Osteoblast (primary cell): ENCODE measurements at places on chromosomes 3 and 15.

DNA sequence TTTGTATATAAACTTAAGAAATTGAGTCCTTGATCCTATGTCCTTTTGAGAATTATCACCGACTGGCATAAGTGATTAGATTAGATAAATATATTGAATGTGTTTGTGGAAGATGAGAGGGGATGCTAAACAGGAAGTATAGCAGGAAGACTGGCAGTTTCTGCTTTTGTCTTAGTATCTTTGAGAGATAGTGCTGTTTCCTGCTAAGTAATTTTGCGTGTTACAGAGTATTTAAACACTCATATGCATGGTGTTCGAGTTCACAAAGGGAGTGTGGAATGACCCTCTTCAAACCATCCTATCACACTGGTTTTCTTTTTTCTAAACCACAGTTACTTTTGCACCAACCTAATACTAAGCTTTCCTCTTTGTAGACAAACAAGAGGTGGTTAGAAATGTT is 106.0 kb downstream of the KLHL25 start:
- no peak for DNase-seq

DNA sequence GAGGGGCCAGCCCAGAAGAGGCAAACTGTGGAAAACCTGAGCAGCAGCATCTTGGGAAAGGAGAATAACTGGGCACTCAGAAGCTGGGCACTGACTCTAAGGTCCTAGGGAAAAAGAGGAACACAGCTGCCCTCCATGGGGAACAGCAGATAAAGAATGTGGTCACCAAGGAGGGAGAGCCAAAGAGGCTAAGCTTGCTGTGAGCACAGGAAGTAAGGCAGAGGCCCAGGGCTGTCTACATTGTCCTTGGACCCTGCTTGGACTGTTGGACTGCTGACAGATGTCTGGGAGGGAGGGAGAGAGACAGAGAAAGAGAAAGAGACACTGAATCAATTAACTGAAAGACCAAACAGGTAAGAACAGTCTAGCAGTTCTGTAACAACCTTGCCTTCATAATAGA is 4.5 kb upstream of the MNS1 start:
- DNase-seq, result no peak

GRCh38 chr3:13296662-13297061 is 123.5 kb downstream of the NUP210 start:
- DNase-seq, result peak; percentile 57

DNA sequence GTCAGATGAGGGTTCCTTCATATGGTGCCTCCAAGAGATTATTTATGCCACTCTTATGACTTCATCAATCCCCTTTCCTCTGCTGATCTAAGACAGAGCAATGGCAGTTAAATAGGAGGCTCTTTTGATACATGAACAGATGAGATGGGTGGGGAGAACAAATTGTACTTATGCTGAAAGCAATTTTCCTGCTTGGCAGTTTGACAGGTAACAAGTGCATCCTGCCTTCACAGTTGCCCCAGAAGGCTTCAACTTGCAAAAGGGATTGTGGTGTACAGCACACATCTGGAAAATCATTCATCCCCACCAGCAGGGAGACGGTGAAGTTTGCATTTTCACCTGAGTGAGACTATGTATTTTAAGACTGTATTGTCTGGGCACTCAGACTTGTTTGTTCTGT is 27.3 kb downstream of the ENTPD3 start:
- no peak for DNase-seq

GRCh38 chr3:136404056-136404455 is 153.9 kb downstream of the PCCB start:
- DNase-seq, result no peak

GRCh38 chr3:13851091-13851849 is 28.6 kb downstream of the WNT7A start:
- DNase-seq, result peak; percentile 81

DNA sequence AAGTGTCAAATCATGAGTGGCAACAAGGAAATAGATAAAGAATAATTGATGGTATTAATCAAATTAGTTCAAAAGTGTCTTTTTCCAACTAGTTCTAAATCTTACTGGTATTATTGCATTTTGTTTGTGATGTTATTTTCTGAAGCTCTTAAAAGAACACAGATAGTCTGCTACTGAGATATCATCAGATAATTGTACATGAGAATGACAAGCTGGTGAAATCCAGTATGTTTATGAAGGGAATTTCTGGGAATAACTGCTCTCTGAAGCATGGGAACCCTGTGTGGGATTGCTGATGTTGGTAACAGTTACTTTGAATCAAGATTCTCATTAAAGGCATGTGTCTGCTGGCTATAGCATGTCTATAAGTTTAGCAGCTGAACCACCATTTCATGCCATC is 190.3 kb upstream of the CDIN1 start:
- no peak for DNase-seq

DNA sequence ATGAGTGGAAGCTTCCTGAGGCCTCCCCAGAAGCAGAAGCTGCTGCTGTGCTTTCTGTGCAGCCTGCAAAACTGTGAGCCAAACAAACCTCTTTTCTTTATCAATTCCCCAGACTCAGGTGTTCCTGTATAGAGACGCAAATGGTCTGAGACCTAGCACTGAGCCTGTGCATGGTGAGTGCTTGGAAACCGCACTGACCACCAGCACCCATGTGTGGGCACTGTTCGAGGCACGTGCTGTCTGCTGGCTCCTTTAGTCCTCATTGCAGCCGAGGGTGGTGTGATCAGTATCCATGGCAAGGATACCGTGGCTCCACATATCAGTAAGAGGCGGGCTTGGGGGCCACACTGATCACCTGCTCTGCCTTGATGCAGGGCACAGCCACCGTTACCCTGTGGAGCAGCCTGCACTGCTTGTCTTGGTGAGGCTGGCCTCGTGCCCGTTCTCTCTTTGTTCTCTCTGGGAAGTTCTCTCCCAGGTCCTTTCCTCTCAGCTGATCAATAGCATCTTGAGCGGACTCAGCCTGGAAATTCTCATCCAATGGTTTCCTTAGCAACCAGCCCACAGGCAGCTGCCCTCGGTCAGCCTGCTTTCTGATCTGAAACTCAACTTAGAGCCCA is 101.0 kb downstream of the PLXNA1 start:
- peak; percentile 56 for DNase-seq

DNA sequence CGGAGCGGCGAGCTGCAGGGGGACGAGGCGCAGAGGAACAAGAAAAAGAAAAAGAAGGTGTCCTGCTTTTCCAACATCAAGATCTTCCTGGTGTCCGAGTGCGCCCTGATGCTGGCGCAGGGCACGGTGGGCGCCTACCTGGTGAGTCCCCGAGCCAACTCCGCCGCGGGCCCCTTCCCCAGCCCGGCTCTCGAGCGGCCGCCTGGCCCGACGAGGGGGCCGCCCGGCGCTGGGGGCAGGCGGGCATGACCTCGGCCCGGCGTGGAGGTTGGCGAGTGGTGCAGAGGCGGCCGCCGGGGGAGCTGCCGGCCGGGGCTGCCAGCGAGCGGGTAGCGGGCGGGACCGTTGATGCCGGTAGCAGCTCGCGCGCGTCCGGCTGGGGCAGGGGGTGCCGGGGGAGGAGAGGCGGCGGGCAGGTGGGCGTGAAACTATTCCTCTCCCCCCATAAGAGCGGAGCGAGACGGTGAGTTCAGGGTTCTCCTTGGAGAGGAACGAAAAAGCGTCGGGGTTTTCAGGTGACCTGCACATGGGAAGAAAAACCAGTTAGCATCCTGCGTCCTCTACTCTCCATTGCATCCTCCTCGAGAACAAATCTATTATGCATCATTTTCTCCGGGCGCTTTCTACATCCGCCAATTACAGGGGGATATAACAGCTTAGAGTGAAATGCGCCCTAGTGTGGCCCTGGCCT is 585 bp downstream of the SLCO3A1 start:
- peak; percentile 94 for DNase-seq

DNA sequence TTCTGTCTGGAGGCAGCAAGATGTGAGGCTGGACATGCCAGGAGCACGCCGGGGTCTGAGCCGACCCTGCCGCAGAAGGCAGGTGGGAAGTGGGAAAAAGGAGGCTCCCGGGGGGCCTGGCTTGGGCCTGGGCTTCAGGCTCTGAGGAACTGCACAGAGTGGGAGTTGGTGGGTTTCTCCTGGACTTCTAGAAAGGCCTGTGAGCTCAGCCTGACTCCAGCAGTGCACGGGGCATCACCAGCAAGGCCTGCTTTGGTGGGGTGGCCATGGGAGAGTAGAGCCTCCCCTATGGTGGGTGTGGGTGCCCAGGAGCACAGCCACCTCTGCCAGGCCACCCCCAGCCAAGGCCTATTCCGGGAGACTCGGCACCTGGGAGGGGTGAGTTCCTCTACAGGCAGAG is 18.1 kb upstream of the SLC41A3 start:
- DNase-seq, result no peak

GRCh38 chr15:51270706-51271105 is 67.7 kb downstream of the CYP19A1 start:
- DNase-seq, result no peak

DNA sequence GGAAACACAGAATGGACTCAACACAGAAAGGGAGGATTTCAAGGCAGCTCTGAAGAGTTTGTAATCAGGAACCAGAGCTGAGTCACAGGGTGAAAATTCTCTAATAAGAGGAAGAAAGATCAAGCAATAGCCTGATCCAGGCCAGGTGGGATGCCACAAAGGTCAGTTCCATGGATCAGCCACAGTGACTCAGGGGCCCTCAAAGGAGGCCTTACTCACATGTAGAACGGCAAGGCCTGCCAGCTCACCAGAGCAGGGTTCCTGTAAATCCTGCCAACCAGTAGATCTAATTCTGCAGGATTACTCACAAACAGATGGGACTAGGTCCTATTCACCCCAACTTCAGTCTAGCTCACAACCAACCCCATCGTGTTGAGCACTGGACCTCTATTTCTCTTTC is 78.3 kb upstream of the PPP2R3A start:
- DNase-seq, result no peak

DNA sequence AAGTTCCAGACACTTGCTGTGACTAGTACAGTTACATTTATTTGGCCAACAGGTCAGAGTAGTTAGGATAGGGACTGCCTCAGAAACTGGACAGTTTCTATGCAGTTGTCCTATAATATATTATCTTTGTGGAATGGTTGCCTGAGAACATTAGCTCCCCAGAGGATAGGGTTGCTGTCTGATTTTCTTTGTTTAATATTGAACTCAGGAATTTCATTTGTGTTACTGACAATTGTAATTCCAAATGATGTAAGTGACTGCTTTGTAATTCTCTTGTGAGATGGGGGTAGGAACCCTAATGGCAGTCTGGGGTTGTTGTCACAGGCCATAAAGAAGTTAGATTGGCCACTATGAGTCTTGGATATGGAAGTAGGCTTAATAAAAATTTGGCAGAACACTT is 2.2 kb downstream of the NXPE3 start:
- no peak for DNase-seq

DNA sequence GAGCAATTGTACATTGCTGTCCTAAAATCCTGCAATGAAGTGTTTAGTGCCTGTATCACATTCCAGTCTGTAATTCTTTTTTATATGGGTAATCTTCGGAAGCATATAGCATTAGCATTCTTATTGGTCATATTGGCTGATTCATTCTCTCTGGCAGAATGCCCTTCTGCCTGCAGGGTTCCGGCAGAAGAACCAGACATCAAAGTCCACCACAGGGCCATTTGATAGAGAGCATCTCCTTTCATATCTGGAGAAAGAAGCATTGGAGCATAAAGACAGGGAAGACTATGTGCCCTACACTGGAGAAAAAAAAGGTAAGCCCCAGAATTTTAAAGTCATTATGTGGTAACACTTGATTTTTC is 39.6 kb downstream of the TMOD3 start:
- DNase-seq, result no peak

DNA sequence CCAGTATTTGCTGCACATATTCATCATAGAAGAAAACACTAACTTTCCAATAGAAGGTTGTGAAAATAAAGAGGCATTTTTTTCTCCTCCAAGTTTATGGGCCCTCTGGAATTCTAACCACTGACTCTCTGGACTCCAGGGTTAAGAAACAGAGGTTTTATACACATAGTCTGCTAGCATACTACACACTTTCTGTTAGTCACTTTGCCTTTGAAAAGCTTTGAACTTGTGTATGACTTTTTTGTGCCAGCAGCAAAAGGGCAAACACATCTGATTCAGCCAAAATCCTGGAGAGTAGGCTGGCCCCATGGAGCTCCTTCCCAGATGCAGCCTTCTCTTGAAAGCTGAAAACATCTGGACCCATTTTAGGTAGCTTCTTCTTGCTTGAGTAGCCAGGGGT is 6.2 kb downstream of the ZIC4 start:
- no peak for DNase-seq

- DNase-seq, result no peak
Measured at GRCh38 chr3:25362118-25362517, 65.9 kb upstream of the RARB start.

- no peak for DNase-seq
Measured at GRCh38 chr15:70584838-70585706, 178.3 kb downstream of the UACA start.

- DNase-seq, result peak; percentile 97
Measured at GRCh38 chr15:55742927-55743728, at the start of gene PRTG. Gene PRTG (minus strand): TSS chr15:55743152. CDS start chr15:55742931, 221 bp downstream.

DNA sequence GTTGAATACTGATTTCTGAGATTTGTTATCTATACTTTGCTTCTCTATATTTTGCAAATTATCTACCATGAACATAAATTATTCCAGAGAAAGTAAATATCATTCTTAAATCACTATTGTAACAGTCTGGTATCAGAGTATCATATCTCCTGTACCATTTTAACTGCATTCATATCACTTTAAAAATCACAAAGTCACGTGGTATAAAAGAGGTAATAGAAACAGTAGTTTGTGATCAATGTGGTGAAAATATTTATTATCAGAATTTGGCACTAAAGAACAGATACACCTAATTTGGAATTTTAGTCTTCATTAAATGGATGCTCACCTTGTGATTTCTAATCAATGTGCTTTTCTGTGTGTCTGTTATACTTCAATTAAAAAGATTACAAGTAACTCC is 47.8 kb downstream of the P3H2 start:
- DNase-seq, result no peak

GRCh38 chr3:101571028-101571895 is 2.7 kb upstream of the PCNP start:
- no peak for DNase-seq

DNA sequence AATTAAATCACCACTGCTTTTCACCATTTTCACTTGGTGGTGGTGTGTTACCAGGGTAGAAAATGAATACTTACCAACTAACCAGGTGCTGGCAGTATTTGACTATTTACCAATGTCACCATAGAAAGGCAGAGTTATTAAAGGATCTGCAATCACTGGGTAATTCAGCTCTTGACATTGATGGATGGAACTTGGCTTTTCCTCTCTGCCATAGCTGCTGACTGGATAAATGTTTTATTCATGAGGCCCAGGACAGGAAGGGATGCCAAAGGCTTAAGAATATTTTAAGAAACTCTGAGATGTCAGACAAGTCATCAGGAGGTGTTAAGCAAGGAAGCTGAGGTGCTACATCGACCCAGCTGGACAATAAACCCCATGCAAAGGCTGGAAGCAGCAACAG is 495.5 kb upstream of the CFAP20DC start:
- no peak for DNase-seq

GRCh38 chr3:41018855-41019254 is 180.4 kb upstream of the CTNNB1 start:
- no peak for DNase-seq

- peak; percentile 29 for DNase-seq
Measured at GRCh38 chr3:52782412-52783210, 5.2 kb downstream of the ITIH1 start.

- DNase-seq, result no peak
Measured at GRCh38 chr3:108713009-108713516, 44.1 kb downstream of the RETNLB start.

GRCh38 chr3:110736332-110736731 is 335.3 kb upstream of the NECTIN3 start:
- no peak for DNase-seq

- no peak for DNase-seq
Measured at GRCh38 chr15:31265090-31265870, 61.4 kb upstream of the KLF13 start.
